ENCODE measurements at places on chromosomes 16 and 17.

DNA sequence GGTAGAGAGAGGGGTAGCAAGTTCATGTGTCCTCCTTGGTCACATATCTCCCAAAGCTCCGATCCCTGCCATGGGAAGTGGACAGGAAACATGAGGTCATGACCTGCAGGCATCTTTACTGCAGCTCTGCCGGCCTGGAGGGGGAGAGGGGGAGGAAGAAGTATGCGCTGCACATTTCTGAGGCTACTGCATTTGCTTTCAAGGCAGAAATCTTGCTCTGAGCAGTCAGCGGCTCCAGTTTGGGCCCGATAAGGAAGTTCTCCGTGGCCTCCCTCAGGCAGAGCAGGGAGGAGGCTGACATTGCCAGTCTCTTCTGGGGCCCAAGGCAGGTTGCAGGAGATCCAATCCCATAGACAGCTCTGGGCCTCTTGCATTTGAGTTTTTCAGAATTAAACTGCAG is 1.5 kb upstream of the NHERF1 start:
- no peak for DNase-seq

- DNase-seq, result peak; percentile 6
These were observed 173.8 kb upstream of the CCL2 start for GRCh38 chr17:34081269-34081668.

GRCh38 chr16:21710938-21711337 is 47.2 kb downstream of the OTOA start:
- DNase-seq, result no peak

DNA sequence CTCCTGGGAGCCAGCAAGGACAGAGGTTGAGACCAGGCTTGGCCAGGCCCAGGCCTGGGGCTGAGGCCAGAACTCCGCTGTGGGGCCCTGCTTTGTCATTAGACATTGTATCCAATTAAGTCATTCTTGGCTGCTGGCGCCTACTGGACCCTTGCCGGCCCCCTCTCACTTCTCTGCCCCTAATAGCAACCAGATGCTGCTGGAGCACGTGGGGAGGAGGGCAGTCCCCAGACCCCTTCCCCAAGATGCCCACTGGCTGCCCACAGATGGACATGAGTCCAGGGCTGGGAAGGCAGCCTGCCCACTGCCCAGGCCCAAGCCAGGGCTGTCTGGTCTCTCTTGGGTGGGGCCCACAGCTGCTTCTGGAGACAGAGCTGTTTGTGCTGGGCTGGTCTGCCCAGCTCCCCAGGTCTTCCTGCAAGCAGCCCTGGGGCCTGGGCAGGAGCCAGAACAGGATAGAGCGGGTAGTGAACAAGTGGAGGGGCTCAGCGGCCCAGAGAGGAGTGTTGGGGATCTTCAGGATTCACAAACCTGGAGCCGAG is 7.8 kb downstream of the PLXDC1 start:
- DNase-seq, result no peak

GRCh38 chr16:62254372-62254771 is 218.1 kb upstream of the CDH8 start:
- DNase-seq, result no peak

DNA sequence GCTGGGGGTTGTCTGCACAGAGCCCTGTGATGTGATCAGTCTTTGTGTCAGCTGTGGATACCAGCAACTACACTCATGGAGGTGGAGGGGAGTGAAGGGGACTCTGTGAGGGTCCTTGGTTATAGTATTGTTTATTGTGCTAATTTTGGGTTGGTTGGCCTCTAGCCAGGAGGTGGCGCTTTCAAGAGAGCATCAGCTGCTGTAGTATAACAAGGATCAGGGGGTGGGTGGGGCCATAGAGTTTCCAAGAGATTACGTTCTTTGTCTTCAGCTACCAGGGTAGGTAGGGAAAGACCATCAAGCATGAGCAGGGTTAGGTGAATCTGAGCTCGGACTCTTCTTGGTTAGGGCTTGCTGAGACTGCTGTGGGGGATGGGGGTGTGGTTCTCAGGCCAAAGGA is 97.1 kb upstream of the HS3ST3A1 start:
- no peak for DNase-seq

DNA sequence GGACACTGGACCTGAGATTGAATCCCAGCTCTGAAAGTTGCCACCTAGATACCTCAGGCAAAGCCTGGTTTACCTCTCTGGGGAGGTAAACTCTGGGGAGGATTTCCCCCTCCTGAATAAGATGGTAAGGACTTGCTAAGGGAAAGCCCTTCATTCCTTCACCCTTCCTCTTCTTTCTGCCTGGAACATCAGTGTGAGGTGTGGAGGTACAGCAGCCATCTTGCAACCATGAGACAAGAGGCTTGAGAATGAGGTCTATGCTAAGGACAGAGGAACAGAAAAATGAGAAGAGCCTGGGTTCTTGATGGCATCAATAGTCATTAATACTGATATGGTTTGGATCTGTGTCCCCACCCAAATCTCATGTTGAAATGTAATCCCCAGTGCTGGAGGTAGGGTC is 23.7 kb upstream of the ADCY9 start:
- no peak for DNase-seq

- DNase-seq, result peak; percentile 37
These were observed 14.1 kb downstream of the TP53 start for GRCh38 chr17:7673239-7673638.

DNA sequence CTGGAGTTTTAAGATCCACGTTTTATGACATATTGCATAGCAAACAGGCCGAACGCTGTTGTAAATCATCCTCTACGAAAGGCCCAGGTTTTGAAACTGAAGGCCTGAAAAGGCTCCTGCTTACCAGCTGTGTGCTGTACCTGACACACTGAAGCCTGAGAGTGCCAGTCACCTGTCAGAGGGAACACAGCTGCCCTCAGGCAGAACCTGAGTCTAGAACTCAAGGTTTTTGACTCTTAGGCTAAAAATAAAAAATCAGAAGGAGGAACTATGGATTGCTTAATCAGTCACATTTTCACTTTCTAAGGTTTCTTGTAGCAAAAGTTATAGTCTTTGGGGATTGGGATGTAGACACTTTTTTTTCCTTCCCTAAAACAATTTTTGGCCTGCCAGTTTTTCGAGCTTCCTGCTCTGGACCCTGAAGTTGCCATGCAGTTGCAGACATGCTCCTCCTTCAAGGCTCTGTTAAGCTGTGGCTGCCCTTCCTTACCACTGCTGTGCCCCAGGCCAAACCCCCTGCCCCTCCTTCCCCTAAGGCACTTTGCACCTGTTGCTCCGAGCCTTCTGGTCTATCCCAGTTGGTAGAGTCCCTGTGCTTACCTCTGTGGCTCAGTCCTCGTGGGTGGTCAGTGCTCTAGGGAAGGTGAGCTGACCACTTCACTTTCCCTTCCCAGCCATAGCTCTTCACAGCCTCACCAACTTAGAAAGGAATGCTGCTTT is 56.6 kb downstream of the TENT4B start:
- no peak for DNase-seq

DNA sequence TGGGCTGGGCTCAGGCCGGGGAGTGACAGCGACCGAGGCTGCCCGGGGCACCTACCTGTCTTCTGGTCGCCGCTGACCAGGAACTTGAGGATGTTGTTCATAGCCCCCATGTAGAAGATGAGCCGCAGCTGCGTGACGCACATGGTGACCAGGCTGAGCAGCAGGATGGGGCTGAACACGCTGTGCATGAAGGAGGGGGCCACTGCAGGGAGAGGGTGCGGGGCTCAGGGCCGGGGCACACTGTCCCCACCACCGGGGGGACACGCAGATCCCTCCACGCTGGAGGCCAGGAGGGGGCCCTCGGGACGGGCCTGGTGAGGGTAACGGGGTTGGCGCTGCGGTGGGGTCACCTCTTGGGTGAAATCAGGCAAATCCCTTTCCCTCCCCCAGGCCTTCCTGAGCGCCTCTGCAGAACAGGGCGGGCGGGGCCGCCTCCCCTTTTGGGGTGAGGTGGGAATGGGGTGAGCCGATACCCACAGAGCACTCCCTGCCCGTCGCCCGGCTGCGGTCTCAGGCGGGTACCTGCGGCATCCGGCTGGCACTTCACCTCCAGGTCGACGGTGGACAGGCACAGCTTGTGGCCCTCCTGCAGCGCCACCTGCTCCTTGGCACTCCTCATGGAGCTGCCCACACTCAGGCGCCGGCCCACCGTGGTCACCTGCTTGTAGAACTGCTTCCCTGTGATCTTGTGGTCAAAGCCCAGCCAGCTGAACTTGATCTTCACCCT is 28.3 kb upstream of the PITPNA start:
- DNase-seq, result no peak

DNA sequence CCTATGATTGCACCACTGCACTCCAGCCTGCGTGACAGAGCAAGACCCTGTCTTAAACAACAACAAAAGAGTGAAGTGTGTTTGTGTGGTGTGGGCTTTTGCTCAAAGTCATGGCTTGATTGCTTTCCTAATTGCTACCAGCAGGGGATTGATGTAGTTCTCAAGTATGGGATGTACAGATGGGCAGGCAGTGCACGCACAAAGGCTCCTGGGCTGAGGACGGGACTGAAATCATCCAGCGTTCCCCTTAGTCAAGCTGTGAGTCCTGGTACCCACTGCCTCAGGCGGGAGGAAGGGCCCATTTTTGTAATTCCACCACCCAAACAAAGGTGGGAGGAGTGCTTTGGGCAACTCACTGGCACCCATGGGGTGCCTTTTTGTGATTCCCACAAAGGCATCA is 47.3 kb downstream of the GDE1 start:
- DNase-seq, result no peak

DNA sequence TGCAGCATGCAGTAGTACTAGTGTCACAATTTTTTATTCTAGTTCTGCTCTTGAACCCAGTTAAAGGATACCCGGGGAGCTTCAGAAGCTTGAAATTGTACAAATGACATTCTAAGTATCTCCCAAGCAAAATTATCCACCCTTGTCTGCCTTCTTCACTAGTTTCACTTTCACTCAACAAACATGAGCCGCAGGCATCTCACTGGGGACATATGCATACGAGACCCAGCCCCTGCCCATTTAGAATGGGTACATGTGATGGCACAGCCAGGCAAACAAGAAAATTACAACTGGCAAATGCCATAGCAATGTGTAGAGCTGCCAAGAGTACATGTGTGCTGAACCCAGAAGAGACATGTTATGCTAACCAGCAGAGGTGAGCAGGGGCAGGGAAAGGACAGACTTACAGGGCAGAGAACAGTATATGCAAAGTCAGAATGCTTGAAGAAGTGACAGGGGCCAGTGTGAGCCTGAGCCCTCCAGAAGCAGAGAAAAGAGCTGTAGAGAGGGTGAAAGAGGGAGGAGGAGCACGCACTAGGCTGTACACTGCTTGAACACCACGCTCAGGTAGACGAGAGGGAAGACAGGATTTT is 8.3 kb downstream of the GINS2 start:
- DNase-seq, result no peak

DNA sequence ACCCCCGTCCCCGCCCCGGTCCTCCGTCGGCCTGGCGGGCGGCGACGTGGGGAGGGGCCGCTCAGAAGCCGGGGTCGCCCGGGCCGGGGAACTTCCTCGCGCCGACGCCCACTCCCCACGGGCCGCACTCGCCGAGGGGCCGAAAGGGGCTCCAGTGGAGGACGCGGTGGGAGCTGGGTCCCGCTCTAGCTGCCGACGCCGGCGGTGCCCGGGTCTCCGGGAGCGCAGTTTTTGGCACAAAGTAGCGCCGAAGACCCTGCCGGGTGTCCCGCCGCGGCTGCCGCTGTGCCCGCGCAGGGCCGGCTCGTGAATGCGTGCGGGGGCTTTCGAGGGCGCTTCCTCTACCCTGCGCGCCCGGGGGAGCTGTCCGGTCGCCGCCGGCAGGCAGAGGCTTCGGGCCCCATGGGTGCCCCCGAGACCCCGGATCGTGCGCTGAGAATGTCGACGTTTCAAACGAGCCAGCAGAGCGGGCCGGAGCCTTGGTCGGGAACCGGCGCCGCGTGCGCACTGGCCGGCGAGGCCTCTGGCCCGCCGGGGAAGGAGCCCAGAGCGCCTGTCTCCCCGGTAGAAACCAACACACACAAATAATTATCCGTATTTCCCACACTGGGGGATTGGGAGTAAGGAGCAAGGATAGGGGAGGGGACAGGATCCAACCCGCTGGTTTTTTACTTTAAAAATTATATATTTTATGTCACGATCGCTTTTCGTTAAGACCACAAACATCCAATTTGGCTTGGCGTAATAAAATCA is 46.6 kb upstream of the SLC38A10 start:
- DNase-seq, result peak; percentile 39

DNA sequence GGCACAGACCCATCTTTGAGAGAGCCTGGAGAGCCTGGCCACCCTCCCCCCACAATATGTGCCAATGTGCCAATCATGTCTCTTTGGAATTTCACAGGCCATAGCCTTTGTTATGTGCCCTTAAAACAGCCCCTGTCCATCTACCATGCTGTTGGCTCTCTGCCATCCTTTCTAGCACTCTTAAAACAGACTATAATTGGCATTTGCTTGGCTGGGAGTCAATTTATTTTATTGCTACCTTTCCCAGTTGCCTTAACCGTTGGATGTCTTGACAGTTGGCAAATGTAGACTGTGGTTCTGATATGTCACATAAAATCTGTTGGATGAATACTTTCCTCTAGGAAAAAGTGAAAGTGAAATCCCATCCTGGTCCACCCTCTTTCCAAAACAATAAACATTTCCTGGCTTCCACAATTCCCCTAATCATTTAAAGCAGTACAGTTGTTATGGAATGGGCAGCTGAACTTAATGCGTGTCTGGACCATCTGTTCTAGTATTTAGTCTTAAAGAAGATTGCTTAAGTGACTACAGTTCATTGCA is 394.0 kb downstream of the KCNJ2 start:
- no peak for DNase-seq

GRCh38 chr16:7492122-7492521 is 159.5 kb downstream of the RBFOX1 start:
- DNase-seq, result no peak

GRCh38 chr16:47278306-47278970 is 134.7 kb upstream of the NETO2 start:
- DNase-seq, result peak; percentile 11

DNA sequence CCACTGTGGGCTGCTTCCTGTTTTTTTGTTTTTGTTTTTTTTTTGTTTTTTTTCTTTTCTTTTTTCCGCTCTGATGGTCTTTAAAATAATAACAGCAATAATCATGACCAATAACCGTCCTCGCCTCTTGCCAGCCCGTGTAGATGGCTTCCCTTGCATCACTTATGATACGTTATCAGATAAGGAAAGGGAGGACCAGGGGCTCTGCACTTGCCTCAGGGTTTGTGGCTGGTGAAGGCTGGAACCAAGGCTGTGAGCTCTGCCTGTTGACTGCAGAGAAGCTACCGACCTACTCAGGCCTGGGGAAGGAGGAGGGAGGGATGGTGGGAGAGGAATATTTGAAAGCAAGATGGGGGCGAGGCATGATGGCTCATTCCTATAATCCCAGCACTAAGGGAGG is 114.0 kb upstream of the SDK2 start:
- no peak for DNase-seq

Measured in cardiac fibroblast (primary cell).